Kidney (tissue), 22 donors: ENCODE measurements at places on chromosomes 11 and 22. TPM values are rescaled to one million over a fixed set of nuclear protein-coding genes. Genes with fewer than 3 reads are reported as not detected.

GRCh38 chr11:44622721-44623258, 57.3 kb downstream of the CD82 start:
- DNase-seq, result no peak

NCAM1 gene
- 3.0 TPM for total RNA-seq

DNA sequence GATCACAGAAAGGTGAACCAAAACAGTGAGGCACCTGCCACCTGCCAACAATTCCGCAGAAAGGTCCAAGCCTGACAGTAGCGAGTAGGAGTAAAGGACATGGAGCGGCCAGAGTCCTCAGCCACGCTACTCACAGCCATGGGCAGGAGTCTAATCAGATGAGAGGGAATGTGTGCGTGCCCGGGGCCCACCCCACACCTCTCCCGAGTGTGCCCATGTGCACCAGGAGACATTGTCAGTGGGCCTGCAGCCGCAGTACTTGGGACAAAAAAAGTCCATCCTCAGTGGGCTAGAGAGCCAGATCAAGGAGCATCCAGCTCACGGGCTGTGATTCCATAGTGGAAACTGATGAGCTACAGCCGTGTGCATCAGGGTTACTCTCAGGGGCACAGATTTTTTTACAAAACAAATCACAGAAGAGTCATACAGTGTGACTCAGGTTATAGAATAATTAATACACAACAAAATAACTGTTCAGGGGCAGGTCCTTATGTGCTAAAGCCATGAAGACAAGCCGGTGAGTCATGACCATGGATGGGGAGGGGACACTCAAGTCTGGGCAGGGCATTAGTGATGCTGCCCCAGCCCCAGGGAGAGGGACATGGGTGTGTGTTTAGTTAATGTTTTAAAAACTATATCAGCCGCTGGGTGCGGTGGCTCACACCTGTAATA, 12.0 kb downstream of the SART1 start:
- no peak for DNase-seq

DNA sequence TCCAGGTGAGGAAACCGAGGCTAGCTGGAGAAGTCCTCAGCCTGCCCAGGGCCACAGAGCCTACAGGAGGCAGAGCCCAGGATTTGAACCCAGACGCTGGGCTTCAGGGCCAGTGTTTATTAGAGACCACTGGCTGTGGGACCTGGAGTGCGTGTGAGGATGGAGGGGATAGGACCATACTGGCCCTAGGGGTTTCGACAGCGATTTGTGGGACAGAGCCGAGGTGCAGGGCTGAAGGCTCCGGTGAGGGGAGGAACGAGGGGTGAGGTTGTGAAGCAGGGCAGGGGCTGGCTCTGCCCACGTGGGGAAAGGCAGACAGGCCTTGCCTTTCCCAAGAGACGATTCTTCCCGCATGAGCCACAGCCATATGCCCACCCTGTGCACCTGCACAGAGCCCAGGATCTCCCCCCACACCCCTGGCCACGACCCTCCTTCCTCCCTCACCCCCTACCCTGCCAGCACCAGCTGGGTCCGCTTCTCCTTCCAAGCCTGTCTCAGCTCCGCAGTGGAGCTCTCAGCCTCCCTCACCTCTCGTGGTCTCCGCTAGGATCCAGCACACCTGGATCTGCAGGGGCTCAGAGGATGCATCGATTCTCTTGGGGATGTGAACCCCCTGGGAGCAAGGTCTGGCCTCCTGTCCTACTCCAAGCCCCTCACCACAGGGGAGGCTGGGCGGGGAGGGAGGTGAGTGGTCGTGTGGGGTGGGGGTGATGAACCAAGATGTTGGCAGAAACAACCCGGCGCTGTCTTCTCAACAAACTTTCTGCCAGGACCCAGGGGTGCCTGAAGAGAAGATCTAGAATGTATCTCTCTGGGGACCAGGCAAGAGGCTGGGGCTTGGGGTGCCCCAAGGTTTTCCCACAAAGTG, 58.4 kb downstream of the RTL6 start:
- no peak for DNase-seq

- DNase-seq, result peak; percentile 71
These were observed 38.9 kb downstream of the MUC2 start for GRCh38 chr11:1113405-1114201.

GRCh38 chr11:21877151-21877550, 315.7 kb upstream of the ANO5 start:
- DNase-seq, result no peak

FOLH1 gene
- 1.3 TPM for total RNA-seq

CFAP300 gene
- total RNA-seq, result 8.2 TPM

GRCh38 chr11:103842795-103843194, 193.6 kb upstream of the DDI1 start:
- no peak for DNase-seq

DNA sequence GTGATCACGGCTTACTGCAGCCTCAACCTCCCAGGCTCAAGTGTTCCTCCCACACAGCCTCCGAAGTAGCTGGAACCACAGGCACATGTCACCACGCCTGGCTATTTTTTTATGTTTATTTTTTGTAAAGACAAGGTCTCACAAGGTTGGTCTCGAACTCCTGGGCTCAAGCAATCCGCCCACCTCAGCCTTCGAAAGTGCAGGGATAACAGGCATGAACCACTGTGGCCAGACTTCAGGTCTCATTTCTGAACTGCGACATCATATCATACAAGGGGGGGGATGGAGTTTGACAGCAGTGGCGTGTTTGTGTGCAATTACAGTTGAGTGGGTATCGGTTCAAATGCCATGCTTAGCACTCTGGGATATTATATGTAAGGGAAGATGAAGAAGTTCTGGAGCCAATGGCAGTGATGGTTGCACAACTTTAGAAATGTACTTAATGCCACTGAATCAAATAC, 6.9 kb downstream of the NAALADL1 start:
- DNase-seq, result no peak
